ENCODE measurements at places on chromosomes 16 and 17. TPM values are rescaled to one million over a fixed set of nuclear protein-coding genes. Genes with fewer than 3 reads are reported as not detected.

The HS3ST4 gene
- total RNA-seq = 0.13 TPM

The GGT6 gene
- total RNA-seq = not detected

The ZG16B gene
- total RNA-seq = not detected

The CD68 gene
- total RNA-seq = 0.77 TPM

The PIPOX gene
- total RNA-seq = 1.2 TPM

The SRR gene
- total RNA-seq = 10.9 TPM

All from dermis microvascular lymphatic vessel endothelial cell (primary cell).